ENCODE measurements at places on chromosomes 11 and 22.

- no peak for DNase-seq
Measured at GRCh38 chr11:65552388-65552951, 5.7 kb downstream of the LTBP3 start.

DNA sequence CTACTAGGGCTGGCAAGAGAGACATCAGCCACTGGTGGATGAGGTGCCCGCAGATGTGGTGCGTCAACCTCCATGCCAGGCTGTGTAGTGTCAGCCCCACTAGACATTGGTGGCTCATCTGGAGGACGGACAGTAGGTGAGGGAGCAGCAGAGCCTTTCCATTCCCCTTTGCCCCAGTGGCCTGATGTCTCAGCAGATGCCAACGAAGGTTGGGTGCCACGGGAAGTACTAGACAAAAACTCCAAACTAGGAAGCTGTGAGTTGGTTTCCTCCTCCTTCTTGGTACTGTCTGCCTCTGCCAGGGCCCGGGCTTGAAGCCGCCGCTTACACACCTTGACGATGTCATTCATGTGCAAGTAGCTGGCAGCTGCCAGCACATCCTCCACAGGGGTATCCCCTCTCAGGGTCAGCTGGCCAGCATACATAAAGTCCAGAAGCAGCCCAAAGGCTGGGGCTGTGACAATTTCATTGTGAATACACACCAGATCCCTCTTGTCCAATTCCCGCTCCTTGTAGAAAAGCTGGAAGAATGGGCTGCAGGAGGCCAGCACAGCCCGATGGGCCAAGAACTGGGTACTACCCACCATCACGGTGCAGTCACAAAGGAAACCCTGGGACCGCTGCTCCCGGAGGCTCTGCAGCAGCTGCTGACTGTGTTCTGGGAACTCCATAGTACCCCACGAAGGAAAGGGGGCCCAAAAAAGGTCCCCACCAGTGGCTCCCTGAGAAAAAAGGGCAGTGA, 795 bp downstream of the ZBTB3 start:
- no peak for DNase-seq

GRCh38 chr11:18374956-18375355, 19.4 kb upstream of the LDHA start:
- no peak for DNase-seq

DNA sequence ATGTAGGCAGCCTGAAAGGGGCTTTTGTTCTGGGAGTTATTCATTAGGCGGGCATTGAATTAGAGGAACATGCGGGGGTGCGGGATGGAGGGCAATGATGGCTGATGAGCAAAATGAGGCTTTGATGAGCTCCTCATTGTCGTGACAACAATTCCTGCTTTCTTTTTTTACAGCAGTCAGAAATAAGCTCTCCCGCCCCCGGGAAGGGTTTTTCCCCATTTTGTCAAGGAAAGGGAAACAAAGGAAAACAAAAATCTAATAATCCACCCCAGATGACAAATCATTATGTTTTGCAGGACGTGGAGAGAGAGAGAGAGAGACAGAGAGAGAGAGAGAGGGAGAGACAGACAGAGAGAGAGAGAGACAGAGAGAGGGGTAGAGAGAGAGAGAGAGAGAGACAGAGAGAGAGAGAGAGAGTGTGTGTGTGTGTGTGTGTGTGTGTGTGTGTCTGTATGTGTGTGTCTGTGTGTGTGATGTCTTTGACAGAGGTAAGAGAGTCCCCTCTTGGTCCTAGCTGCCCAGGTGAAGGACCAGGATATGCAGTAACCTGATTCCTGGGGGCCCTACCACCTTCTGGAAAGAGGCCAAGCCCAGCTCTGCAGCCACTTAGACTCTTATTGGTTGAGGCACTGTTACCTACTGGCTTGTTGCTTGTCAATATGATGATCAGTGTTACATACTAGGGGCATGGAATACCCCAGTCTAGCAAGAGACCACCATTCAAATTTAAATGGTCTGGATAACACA, 46.7 kb upstream of the PARVA start:
- DNase-seq, result no peak

GRCh38 chr11:12042215-12042676, 33.8 kb upstream of the DKK3 start:
- DNase-seq, result peak; percentile 99

DNA sequence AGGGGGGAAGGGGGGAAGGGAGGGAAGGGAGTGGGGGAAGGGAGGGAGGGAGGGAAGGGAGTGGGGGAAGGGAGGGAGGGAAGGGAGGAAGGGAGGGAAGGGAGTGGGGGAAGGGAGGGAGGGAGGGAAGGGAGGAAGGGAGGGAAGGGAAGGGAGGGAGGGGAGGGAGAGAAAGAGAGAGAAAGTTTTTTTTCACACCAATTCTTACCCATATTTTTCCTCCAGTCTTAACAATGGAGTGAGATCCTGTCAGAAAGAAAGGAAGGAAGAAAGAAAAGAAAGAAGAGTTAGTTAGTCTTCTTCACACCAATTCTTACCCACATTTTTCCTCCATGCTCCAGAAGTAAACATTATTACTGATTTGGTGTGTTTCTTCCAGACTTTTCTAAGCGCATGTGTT, 3.0 kb upstream of the OR2AT4 start:
- DNase-seq, result no peak

- peak; percentile 25 for DNase-seq
Measured at GRCh38 chr22:31241936-31242335, 29.8 kb downstream of the LIMK2 start.

DNA sequence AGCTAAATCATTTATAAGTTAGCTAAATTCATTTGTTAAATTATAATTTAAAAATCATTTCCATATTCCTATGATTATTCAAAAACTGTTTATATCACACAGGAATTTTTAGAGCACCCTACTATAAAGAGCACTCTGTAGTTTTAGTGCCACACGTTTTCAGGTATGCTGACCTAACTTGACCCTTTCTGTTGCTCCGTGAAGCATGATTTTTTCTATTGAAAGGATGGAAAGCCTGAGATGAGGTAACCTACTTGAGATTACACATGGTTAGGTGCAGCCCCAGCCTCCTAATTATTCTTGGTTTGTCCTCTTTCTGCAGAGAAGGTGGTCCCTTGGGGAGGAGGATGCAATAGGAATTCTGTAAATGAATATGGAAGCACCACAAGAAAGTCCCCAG, 72.6 kb downstream of the PPFIBP2 start:
- no peak for DNase-seq

All from fibroblast of mammary gland (primary cell).